Fibroblast of skin of back (primary cell): ENCODE measurements at places on chromosomes 13 and 19.

GRCh38 chr19:48466561-48467325 is 2.4 kb upstream of the CYTH2 start:
- no peak for DNase-seq

DNA sequence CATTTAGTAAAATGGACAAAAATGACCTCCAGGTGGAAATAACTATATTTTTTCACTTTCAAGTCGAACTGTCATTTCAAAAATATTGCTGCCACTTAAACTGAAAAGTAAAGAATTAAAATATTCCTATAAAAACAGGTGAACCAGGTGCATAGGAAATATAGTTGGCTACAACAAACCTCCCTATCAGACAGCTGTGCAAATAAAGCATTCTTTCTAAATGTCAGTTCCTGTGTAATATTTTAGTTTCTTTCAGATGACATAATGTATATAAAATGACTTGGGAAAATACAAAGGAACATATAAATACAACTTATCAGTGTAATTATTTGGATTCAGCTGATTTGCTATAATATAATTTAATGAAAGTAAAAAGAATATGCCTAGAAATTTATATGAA is 403.5 kb upstream of the GPC6 start:
- no peak for DNase-seq

DNA sequence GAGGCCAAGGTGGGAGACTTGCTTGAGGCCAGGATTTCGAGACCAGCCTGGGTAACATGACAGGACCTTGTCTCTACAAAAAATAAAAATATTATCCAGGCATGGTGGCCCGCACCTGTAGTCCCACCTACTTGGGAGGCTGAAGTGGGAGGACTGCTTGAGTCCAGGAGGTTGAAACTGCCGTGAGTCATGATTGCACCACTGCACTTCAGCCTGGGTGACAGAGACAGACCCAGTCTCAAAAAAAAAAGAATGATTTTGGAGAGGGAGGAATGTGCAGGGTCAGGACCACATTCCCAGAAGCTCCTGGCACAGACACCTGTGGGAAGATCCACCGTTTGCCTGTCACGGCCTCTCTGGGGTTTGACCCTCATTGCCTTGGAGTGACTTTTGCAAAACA is 9.3 kb upstream of the BAX start:
- no peak for DNase-seq

DNA sequence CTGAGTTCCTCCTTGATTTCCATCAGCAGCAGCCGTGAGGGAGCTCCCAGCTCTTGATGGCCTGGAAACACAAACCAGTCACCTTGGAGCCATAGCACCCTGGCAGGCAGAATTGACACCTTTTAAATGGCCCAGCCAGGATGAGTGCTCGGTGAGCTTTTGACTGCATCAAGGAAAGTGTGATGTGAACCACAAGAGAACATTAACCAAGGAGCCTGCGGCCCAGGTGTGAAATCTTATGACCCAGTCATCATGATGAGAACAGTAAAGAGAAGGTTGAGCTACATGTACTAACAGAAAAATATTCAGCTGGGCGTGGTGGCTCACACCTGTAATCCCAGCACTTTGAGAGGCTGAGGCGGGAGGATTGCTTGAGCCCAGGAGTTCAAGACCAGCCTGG is 22.8 kb downstream of the SUGP2 start:
- DNase-seq, result no peak

- peak; percentile 72 for DNase-seq
Observed at GRCh38 chr19:58279042-58279924, 528 bp downstream of the ZNF8 start.

DNA sequence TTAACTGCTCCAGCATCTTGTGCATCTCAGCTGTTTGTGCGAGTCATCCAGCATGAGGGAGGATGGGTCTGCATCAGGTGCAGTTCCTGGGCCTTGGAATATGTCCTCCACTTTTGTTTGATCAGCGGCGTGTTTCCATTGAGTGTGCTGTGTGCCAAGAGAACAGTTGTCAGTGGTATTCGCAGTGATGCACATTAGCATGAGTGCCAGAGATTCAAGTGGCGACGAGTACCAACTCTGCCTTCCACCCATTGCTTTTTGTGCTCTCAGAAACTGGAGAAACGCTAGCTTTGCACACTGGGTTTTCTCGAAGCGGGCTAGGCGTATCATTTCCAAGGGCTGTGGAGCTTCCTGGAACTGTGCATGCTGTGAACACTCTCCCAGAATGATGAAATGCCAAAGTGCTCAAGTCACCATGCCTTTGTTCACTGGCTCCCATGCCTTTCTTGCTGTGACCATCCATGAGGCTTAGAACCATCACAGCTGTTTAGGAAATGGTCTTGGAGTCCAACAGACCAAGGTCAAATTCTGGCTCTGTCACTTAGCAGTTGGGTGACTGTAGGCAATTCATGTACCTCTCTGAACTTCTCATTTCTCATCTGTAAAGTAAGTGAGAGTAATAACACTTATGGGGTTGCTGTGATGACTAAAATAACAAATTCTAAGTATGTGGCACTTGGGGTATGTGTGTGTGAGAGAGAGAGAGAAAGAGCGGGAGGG is 18.4 kb downstream of the LRCH1 start:
- peak; percentile 88 for DNase-seq

GRCh38 chr19:51101171-51101865 is 6.9 kb downstream of the CTU1 start:
- no peak for DNase-seq

GRCh38 chr13:92573467-92574057 is 653.0 kb upstream of the GPC6 start:
- DNase-seq, result peak; percentile 29

- DNase-seq, result no peak
Observed at GRCh38 chr13:27775943-27776342, 16.3 kb upstream of the GSX1 start.

DNA sequence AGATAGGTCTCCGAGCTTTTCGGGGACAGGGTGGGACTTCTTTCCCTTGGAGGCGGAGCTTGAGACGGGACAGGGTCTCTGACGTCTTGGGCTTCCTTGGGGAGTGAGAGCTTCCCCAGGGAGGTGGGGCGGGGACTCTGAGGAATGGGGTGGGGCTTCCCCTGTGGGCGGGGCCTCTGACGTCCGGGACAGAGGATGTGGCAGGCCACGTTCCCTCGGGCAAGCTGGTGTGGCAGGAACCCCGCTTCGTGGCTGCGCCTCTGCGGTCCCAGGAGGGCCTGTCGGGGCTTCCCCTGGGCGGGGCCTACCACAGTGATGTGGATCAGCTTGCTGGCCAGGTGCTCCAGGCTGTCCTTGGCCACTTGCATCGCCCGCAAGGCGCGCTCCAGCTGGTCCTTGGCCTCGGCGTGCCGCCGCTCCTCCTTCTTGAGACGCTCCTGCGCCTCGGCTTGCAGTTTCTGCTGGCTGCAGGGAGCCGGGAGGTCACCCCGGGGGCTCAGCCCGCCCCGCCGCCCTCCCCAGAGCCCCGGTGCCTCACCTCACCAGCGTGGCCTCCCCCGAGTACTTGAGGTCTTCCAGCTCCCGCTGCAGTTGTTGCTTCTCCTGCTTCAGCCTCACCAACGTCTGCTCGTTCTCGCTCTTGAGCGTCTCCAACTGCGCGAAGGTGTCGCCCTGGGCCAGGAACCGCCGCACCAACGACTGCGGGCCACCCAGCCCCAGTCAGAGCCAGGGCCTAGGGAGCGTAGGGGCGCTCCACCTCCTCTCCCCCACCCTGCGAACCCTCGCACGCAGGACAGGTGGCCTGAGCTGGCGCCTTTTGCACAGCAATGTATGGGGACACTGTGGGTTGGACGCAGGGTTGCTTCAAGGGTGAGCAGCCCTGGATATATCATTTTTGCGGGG is 3.3 kb upstream of the RGL3 start:
- peak; percentile 54 for DNase-seq

DNA sequence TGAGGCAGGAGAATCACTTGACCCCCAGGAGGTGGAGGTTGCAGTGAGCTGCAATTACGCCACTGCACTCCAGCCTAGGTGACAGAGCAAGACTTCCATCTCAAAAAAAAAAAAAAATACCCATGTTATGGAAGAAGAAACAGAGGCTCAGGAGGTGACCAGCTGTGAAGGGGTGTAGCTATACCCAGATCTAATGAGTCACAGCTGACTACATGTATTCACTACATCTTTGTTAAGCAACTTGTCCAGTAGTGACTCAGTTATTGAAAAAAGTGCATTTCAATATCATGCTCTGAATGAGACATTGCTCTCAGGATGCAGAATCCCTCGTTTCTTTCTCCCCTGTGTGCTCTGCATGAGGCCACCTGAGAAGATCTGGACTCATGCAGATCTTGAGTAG is 16.1 kb upstream of the SPART start:
- peak; percentile 79 for DNase-seq

DNA sequence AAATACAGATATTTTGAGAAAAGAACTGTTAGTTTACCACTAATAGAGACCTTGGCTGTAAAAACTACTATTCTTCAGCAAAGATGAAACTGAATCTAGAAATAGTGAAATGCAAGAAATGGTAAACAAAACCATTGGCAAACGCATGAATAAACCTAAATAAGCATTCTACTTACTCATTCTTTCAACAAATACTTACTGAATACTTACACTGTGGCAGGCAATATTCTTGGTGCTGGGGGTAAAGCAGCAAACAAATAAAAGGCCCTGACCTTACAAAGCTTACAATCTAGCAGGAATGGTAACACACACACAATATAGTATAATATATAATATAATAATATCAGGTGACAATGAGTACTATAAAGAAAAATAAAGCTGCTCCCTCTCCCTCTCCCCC is 38.7 kb downstream of the KATNAL1 start:
- no peak for DNase-seq

DNA sequence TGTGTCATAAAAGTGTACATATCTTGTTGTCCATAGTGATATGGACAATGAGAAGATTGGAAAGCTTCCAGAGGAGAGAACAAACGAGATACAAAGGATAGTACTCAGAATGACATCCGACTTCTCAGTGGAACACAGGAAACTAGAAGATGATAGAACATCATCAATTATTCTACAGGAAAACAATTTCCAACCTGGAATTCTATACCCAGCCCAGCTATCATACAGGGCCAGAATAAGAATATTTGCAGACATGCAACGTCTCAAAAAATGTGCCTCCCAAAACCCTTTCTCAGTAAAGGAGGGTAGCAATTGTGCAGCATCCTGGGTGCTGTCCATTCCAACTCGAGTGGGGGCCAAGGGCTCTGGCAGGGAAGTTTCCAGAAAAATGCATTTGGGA is 24.0 kb downstream of the F2RL3 start:
- no peak for DNase-seq

DNA sequence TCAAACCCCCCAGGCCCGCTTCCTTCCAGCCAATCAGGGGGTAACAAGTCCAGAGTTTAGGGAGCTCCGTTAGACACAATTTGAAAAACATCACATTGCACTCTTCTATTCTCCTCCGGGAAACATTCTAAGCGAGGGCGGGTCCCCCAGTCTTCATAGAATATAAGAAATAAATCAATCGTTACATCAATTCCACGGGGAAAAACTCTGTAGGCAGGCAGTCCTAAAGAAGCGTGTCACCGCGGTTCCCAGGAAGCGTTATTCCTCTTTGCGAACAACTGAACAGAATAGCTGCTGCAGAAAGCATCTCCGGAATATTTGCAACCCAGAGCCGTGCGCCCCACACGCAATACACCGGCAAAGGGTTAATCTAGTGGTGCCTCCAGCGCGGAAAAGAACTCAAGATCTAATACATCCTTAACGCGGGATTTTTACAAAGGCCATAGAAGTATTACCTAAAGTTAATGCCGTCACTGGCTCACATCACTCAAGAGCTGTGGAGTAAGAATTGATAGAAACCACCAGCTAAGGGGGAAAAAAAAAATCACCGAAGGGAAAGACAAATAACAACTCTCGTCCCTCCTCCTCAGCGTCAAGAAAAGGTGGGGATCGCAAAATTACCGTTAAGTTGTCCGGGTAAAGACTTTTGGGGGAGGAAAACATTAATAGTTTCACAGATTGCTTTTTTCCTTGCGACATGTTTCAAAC is 65.1 kb downstream of the KCNRG start:
- DNase-seq, result peak; percentile 56

- no peak for DNase-seq
Observed at GRCh38 chr13:112785483-112785856, 95.6 kb downstream of the ATP11A start.

DNA sequence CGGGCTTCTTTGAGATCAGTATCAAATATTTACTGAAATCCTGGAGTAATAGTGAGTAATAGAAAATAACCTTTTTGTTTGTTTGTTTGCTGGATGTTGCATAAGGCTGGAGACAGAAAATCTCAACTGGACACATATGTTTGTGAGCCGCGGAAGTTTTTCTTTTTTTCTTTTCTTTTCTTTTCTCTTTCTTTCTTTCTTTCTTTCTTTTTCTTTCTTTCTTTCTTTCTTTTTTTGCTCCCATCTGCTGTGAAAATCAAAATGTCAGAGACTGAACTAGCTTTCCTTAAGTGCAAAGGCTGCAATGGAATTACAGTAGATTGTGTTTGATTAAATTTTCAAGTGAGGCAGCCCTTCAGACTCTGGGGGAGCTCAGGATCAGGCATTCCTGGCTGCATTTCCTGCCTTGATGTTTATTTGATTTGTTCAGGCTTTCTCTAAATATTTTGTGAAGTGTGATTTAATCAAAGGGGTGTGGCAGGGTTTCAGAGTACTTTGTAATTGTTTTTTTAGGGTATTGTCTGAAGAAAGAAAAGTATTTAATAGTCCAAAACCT is 319 bp downstream of the FRY start:
- DNase-seq, result no peak

- peak; percentile 75 for DNase-seq
Observed at GRCh38 chr13:109146912-109147647, 517.7 kb downstream of the MYO16 start.

DNA sequence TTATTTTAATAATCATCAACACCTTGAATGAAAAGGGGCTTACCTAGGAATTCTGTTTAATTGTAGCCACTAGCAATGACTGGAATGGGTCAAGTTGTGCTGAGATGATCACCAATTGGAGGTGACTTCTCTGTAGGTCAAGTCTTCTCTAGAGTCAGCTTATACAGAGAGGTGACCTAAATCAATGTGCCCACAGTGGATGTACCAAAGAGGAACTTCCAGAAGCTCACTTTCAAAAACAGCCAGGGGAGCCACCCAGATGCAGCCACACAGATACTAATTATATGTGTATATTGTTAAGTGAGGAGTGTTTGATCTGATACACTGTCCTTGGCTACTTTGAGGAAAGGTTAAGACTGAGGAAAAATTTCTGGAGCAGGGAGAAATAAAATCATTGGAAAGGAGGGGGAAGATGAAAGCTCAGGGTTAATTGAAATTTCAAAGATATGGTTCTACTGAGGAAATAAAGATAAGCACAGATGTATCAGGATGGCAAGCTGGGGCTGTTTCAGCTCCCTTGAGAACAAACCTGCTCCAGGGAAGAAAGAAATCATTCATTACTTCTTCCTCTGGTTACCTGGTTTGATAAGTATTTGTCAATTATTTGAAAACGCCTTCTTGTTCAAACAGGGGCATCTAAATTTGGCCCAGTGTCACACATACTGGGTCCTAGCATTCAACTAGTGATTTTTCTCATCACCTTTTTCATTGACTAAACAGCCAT is 5.1 kb downstream of the GPR183 start:
- DNase-seq, result no peak
